Suprapubic skin (tissue), 4 donors: ENCODE measurements at places on chromosomes 7 and 10. TPM values are rescaled to one million over a fixed set of nuclear protein-coding genes. Genes with fewer than 3 reads are reported as not detected.

DNA sequence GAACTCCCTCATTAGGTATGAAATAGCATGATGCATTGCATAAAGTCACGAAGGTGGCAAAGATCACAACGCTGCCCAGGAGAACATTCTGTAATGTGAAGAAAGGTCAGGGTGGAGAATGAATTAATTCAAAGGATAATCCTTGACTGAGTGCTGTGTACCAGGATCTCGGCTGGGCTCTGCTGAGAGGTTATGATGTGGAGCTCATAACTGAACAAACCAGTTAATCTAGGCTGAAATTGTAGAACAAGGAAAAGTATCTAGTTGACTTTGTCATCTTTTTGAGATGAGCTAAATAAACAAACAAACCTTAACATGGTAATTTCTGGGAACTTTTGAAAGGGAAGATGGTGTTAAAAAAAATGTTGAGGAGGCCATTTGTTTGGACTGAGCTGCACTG, 6.1 kb downstream of the MSMB start:
- no peak for DNase-seq

DNA sequence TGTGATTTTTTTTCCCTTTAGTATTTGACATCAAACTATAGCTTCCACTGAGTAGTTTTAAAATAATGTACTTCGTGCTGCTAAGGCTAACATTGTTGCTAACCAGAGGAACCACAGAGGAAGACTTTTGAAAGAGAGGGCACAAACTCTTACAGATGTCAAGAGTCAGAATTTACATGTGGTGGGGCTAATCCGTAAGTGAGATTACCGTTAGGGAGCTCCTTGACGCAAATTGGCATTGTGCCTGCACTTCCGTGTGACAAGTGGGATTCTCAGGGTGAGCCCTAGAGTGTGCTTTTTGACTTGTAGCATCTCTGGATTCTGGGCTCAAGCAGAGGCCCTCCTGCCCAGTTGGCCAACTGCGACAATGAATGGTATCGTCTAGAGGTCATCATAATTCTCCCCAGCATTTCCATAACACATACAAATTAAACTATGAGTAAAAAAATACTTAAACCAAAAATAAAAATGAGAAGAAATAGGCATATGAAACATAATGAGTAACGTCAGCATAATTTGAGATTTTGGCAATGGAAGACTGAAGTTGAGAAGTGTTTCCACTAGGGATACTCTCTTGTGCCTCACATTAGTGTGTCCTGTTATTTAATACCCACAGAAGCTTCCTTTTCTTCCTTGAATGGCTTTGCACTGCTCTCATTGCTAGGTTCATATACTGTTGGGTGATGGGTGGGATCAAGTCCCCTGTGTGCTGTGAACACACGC, 164.0 kb downstream of the SDK1 start:
- DNase-seq, result no peak

Gene ITGB8
- 65.5 TPM for total RNA-seq

DNA sequence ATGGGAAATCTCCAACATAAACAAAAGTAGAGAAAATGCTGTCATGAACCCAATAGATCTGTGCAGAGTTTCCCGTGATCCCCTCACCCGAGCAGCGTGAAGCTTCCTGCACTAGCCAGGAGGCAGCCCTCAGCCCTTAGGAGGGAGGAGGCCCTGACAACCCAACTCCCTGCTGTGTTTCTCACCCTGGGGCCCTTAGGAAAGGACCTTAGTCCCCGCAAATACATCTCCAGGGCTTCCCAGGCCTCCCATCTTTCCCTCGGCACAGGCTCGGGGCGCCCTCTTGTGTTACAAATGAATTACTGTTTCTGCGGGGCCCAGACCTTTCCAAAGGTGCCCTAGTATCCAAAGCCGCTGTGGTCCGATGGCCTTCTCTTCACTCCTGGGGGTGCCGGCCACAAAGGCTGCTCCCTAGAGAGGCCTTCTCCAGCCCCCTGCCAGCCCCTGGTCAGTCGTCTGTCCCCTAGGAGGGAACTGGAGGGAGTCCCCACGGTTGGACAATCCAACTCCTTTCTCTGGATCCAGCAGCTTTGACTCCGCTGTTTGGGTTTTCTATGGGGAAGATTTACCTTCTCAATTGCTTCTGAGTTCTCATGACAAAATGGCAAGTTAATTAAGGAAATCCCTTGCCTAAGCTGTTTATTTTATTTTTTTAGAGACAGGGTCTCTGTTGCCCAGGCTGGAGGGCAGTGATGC, 49.9 kb upstream of the SH2B2 start:
- no peak for DNase-seq

GRCh38 chr7:106795877-106796231, 69.2 kb upstream of the PIK3CG start:
- DNase-seq, result no peak

DNA sequence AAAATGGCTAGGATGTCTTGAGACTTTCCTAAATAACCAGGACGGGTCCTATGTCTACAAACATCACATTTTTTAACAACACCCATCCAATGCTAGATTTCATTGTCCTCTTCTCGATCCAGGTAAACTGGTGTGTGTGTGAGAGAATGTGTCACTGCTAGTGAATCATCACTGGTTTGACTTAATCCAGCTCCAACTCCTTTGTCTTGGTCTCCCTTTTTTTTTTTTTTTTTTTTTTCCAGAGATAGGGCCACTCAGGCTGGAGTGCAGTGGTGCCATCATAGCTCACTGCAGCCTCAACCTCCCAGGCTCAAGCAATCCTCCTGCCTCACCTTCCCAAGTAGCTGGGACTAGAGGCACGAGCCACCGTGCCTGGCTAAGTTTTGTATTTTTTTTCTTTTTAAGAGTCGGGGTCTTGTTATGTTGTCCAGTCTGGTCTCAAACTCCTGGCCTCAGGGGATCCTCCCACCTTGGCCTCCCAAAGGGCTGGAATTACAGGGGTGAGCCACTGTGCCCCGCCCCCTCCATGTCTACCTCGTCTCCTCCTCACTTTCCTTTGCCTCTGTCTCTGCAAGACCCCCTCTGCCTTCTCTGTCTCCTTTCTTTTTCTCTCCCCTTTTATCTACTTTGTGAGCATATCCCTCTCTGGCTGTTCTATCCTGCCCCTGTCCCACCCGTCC, 2.2 kb upstream of the UFSP1 start:
- no peak for DNase-seq

DNA sequence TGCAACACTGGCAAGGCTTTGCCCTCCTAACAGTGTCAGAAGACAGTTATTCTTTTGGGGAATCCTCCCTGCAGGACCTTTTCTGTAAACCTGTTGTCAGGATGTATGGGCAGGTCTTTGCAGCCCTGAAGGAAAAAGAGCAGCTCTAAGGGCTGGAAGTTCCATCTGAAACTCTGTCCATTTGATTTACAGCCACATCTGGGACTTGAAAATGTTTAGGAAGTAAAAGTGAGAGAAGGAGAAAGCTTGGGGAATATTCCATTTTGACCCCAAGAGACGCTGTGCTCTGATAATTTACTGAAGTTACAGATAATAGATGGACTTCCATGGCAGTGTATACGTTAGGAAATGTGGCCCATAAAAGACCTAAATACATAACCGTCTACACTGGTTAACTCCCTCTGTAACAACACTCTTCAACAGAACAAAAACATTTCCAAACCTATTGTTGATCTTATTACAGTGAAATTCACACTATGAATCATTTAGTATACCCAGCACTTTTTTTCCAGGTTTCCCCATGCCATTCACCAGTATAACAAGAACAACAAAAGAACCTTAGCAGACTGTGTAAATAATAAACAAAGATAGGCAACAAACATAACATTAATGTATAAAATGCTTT, 89.1 kb downstream of the KIAA1549 start:
- no peak for DNase-seq

- no peak for DNase-seq
These were observed 165.2 kb upstream of the PPP1R3A start for GRCh38 chr7:114084002-114084471.

DNA sequence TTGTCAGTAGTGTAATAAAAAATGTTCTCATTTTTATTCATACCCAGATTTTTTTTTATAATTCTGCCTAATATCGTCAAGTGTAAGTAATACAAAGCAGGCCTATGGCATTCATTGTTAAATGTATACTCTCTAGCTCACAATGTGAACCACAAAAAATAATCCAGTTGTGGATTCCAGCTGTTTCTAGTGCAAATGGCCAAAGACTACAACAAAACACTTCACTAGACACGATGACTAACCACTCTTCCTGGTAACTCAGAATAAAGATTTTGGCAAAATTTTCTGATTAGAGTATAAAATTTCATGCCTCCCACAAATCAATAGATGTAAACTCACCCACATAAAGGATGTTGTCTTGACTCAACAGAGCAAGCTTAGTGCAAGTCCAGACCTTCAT, 396.6 kb downstream of the DGKB start:
- DNase-seq, result no peak

GRCh38 chr7:64811767-64812166, 17.5 kb downstream of the ZNF138 start:
- DNase-seq, result no peak

Gene SFTPA1
- not detected for total RNA-seq

- no peak for DNase-seq
These were observed 133.7 kb downstream of the FOXP2 start for GRCh38 chr7:114548081-114548980.

DNA sequence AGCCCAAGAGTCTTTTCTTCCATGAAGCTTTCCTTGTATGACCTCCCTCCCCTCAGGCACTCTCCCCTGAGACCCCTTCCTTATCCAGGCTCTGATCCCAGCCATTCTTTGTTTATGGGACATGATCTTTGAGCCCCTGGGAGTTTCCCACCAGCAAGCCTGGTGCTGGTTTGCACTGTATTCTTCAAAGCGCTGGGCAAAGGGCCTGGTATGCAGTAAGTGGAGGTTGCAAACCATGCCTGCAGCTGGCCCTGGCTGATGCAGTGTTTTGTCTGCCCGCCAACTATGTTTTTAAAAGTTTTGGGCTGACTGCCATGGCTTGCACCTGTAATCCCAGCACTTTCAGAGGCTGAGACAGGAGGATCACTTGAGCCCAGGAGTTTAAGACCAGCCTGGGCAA, 6.8 kb upstream of the NODAL start:
- DNase-seq, result no peak

DNA sequence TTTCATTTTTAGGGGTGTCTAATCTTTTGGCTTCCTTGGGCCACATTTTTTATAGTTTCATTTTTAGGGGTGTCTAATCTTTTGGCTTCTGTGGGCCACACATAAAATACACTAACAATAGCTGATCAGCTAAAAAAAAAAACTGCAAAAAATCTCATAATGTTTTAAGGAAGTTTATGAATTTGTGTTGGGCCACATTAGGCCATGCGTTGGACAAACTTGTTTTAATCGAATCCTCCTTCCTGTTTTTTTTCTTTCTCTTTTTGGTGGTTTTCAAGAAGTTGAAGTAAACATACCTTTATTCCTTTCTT, 37.4 kb downstream of the ZNRF2 start:
- no peak for DNase-seq

DNA sequence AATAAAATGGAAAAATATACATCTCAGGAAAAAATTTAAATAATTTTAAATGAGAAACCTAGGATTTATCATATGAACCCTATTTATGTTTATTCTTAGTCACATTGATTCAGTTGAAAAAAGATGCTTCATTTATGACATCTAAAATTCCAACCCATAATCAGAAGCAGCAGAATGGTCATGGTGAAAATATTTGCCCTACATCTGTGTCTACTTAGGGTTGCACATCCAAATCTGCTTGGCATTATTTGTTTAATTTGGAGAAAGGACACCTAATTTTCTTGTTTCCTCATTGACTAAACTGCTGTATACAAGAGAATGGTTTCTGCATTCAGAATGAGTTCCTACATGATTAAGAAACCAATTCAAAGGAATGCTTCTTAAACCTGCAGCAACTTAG, 72.9 kb upstream of the SKAP2 start:
- no peak for DNase-seq

DNA sequence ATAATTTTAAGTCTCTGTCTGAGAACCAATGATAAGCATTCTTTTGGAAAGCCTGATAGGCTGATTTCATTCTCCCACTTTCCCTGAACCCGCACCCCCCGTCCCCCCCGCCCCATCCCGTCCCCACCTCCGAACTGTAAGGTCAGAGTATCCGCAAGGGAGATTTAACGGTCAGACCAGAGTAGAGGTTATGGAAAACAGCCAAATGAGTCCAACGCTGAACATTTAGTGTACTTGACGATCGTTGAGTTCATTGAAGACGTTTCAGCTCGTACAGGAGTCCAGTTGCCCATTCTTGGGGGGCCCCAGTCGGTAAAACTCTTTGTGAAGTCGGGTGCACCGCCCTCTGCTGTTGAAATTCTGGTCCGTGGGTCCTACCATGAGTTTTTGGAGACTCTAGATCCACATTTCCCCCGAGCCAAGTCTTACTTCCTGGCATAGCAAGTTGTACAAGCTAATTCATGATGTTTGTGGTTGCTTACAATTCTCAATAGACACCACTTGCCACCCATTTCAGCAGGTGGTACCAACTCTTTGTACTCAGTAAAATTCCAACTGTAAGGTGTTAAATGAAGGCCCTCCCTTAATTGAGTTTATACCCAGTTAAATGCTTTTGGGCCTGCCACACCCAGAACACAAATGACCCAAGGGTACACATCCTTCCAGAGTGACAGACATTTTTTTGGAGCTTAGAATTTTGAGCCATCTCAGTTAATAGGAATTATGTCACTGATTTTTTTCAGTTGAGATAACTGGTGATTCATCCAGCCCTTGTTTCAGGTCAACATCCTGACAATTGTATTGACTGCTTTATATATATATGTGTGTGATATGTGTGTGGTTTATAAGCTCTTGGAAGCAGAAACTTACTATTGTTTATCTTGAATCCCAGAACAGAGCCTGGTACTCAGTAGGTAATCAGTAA, 1.2 kb downstream of the MARCHF5 start:
- peak; percentile 64 for DNase-seq

- peak; percentile 20 for DNase-seq
These were observed 5.1 kb downstream of the HOXA13 start for GRCh38 chr7:27194686-27195379.

GRCh38 chr10:32070645-32071044, 14.4 kb upstream of the KIF5B start:
- DNase-seq, result no peak

DNA sequence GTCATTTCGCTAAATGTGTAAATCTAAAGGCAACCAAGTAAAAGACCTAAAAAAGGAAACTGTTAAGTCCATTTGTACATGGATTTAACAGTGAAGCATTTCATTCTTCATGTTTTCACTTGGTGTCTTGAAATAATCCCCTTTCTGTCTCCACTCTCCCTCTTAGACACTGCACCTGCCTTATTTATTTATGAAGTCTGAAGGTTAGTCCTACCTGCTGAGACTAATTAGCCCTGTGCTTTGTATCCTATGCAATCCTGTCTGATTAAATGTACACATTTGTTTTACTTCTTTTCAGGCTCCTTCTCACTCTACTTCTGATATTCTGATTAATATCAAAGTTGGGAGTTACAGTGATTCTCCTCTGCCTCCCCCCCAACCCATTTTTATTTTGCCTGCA, 1.9 kb upstream of the TCF7L2 start:
- no peak for DNase-seq

DNA sequence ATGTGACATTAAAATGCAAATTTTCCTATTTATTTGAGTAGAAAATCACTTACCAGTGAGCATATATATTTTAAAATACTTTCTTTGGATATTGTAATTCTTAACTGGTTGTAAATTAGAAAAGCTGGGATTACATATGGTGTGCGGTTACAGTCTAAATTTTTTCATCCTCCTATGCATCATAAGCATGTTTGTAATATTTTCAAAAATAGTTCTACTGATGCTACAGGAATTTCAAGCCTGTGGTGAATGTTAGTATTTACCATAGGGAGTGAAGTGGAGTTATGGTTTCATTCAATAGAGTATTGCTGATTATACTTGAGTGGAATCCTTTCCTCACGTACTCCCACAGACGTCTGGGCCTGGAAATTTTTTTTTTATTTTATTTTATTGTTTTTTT, 34.6 kb upstream of the ST7 start:
- no peak for DNase-seq

Gene IFIT1B
- total RNA-seq, result not detected
